ENCODE measurements at places on chromosomes 6 and 20. TPM values are rescaled to one million over a fixed set of nuclear protein-coding genes. Genes with fewer than 3 reads are reported as not detected.

GPR63 gene
- total RNA-seq, result 18.2 TPM

TBC1D22B gene
- total RNA-seq, result 16.2 TPM

HLA-G gene
- total RNA-seq, result not detected

CLVS2 gene
- 1.8 TPM for total RNA-seq

APCDD1L gene
- total RNA-seq, result not detected

MCHR2 gene
- not detected for total RNA-seq

STMND1 gene
- total RNA-seq, result not detected

NQO2 gene
- 19.5 TPM for total RNA-seq

GRCh38 chr20:64051561-64052325 is 2.3 kb upstream of the SOX18 start:
- DNase-seq, result no peak

DNA sequence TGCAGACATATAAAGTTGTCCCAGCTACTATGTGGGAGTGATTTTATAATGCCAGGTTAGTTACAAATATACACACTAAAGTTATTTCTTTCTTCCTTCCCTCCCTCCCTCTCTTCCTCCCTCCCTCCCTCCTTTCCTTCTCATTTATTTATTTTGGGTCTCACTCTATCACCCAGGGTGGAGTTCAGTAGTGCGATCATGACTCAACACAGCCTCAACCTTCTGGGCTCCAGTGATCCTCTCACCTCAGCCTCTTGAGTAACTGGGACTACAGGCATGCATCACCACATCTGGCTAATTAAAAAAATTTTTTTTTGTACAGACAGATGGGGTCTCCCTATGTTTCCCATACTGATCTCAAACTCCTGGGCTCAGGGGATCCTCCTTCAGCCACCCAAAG is 59.2 kb downstream of the PHF20 start:
- DNase-seq, result no peak

DNA sequence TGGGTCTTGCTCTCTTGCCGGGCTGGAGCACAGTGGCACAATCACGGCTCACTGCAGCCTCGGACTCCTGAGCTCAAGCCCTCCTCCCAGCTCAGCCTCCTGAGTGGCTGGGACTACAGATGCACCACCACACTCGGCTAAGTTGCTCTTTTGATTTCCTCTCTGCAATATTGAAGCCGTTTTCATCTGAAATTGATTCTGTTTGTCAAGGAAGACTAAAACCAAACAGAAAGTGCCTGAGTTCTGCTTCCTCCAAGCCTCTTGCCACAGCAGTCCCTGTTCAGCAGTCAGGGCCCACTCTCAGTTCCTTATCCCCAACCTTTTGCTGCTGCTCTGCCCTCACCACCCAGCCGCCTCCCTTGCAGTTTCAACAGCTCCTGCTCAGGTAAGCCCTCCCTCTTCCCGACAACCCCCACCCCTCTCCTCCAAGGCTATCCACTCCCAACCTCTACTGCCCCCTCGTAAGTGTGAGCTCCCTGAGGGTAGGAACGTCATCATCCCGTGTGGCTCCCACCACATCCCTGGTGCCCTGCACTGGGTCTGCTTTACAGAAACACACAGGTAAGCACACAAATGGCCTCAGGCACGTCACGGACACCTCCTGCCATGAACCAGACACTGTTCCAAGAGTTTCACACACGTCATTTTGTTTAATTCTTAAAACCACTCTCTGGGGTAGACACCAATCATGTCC is 70.7 kb upstream of the TAB2 start:
- no peak for DNase-seq

GRCh38 chr6:25122001-25122400 is 157.2 kb upstream of the CARMIL1 start:
- DNase-seq, result no peak

- no peak for DNase-seq
These were observed 38.0 kb downstream of the EZR start for GRCh38 chr6:158780988-158781691.

DNA sequence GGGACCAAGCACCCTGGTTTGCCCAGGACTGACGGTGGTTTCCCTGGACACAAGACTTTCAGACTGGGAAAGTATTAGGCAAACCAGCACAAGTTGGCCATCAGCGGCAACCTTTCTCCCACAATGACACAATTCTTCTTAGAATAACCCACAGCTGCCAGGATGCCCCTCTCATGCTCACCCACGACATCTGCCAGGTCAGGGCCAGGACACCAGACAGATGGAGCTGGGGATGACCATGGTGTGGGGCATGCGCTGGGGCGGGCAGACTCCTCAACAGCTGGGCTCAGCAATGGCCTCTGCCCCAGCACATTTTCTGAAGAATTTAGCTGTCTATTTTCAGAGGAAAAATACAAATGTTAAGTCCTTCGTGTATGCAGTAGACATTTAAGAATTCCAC is 226.4 kb downstream of the FNDC1 start:
- DNase-seq, result no peak

- DNase-seq, result no peak
These were observed 89.2 kb downstream of the ARID1B start for GRCh38 chr6:156866220-156867015.

GRCh38 chr6:42217157-42217518 is 523 bp downstream of the MRPS10 start:
- DNase-seq, result peak; percentile 13

- DNase-seq, result no peak
These were observed 55.0 kb upstream of the PLCB1 start for GRCh38 chr20:8077137-8077466.

DNA sequence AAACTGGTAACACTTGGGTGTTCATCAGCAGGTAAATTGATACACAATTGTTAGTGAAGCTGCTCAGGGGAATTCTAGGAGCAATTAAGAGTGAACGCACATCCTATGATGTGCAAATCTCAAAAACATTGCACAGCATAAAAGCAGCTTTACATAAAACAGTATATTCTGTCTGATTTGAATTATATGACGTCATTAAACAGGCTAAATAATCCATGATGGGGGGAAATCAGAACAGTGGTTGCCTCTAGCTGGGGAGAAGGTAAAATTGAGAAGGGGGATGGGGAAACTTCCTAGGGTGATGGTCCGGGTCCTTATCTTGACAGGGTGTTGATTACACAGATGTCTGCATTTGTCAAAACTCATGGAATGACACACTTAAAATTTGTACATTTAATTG is 17.3 kb upstream of the THBD start:
- DNase-seq, result no peak

DNA sequence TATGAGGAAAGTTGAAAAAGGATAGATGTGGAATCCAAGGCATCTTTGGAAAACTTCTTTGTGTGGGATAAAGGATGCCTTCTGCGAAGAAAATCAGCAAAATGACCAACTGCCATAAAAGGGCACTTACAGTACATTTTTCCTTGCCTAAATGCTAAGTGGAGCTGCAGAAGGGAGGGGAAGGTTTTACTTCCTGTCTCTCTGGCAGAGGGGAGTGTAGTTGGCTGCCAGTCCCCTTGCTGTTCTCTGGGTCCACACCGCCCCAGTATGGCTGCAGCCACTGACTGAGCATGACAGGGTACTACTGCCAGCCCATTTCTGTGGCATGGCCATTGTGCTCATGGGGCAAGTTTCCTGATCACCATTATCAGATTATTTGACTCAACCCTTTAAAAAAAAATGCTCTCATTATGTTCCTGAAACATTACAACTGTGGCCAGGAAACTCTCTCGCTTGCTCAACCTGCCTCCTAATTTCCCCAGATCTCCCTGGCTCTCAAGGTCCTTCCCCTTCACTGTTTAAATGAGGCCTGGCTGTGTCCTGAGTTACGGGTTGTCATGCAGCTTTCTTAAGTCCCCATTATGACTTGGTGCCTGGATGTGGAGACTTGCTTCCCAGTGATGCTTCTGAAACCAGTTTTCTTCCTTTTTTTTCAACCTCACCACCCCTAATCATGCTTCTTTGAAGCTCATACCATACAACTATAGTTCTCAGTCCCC is 34.5 kb upstream of the FAM184A start:
- DNase-seq, result no peak

DNA sequence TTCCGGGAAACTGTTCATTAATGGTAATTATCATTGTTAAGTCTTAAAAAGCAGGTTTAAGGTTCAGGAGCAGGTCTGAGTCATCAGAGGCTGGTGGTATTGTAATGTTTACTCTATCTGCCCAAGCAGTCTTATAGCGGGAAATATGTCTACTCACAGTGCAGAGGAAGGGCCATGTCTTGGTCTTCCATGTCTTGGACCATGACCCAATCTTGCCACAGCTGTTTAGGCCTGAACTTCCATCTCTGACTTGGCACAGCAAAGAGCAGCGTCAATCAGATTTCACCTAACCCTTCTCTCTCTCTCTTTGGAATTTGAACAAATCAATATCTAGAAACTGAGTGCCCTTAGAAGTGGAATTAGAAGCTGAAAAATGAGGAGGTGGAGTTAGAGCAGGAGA is 25.8 kb downstream of the SLC2A12 start:
- no peak for DNase-seq

GRCh38 chr6:34055223-34055933 is 90.5 kb downstream of the GRM4 start:
- peak; percentile 84 for DNase-seq

- DNase-seq, result no peak
These were observed 25.9 kb downstream of the PYGB start for GRCh38 chr20:25273541-25274358.

GRCh38 chr6:41637194-41638001 is 870 bp upstream of the MDFI start:
- peak; percentile 62 for DNase-seq
